DMS 273 treated with DMSO at 0.1 percent for 48 hours (cell line): ENCODE measurements at places on chromosomes 16 and 17.

DNA sequence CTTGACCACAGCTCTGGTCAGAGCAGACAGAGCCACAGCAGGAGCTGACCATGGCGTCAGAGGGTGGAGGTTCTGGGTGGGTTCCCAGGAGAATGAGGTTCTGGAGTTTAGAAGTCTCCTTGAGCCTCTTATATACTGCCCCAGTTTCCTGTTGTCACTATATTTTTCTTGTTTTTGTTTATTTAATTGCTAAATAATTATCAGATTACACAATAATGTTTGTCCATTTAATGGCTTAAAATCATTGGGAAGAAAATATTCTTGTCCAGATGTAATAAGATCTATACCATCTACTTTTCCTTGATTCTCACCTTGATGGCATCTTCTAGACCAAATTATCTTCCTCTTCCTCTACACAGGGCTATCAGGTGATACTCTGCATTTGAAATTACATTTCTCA, at the start of gene KRTAP4-3:
TSS of gene KRTAP4-3 (minus strand) at position 101 of the 400 bp plus-strand sequence. CDS start at position 52, 49 bp downstream.
- no peak for DNase-seq

DNA sequence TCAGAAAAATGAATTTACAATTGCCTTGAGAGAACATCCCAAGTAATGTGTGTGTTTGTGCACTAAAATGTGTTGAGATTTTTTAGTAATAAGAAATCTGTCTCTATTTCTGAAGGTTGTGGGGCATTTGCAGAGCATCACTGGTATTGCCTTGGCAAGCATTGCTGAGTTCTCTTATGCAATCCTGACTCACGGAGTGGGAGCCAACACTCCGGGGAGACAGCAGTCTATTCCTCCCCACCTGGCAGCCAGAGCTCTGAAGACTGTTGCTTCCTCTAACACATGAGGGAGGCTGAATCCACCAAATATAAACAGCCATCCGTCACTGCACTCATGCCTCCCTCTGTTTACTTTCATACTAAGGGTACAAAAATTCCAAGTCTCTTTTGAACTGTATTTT, 10.6 kb downstream of the CNTD1 start:
- no peak for DNase-seq

- no peak for DNase-seq
Observed at GRCh38 chr16:87437911-87438610, 45.9 kb downstream of the MAP1LC3B start.

- no peak for DNase-seq
Observed at GRCh38 chr16:77271532-77272426, 72.6 kb downstream of the SYCE1L start.

GRCh38 chr16:55811811-55812210, 21.1 kb downstream of the CES1 start:
- no peak for DNase-seq

DNA sequence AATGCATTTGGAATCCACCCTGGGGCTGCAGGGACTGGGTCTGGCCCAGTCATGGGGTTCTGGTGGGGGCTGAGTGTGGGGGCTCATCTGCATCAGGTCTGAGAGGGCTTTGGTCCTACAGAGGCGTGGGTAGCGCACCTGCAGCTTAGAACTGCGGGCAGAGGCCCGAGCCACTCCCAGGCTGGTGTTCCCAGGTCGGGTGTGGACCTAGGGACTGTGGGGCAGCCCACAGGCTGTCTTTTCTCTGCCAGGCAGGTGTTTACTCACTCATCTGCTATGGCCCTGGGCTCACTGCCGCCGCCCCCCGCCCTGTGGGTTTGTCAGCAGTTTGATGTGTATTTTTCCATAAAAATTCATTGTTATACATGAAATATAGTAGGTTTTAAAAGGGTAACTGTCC, 27.0 kb upstream of the DOC2B start:
- DNase-seq, result no peak

- DNase-seq, result no peak
Observed at GRCh38 chr16:12964461-12964860, 63.1 kb downstream of the SHISA9 start.

- DNase-seq, result no peak
Observed at GRCh38 chr16:84446084-84446483, 58.4 kb downstream of the MEAK7 start.
